ENCODE measurements at places on chromosomes 7 and 10. TPM values are rescaled to one million over a fixed set of nuclear protein-coding genes. Genes with fewer than 3 reads are reported as not detected.

GRCh38 chr10:1126461-1126860, 70.3 kb downstream of the WDR37 start:
- no peak for DNase-seq

GRCh38 chr10:25176421-25176968, 1.7 kb downstream of the GPR158 start:
- DNase-seq, result no peak

DNA sequence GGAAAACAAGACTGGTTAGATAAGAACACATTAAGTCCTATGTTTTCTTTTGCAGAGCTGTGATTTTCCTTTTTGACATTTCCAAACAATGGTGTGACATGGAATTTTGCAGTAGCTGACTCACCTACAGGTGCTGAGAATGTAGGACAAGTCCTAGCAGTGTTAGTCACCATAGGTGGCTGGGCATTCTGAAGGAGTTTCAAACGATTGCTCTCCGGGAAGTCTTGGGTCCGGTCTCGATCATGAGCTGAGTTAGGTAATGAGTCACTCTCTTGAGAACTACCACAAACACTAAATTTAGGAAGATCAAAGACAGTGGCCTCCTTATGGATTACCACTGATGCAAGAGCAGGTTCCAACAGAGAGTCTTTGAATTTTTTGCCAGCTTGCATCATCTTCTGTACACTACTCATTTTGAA, 3.6 kb downstream of the FIGNL1 start:
- DNase-seq, result no peak

DNA sequence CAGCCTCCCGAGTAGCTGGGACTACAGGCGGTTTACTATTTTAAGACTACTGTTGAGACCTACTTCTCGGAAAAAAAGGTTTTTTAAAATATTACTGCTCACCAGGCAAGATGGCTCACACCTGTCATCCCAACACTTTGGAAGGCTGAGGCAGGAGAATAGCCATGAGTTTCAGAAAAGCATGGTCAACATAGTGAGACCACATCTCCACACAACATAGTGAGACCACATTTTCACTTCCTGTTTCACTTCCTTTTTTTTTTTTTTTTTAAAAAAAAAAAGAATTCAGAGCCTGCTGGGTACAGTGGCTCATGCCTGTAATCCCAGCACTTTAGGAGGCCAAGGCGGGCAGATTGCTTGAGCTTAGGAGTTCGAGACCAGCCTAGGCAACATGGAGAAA, 46.5 kb downstream of the SVOPL start:
- DNase-seq, result no peak

GRCh38 chr10:123398180-123398591, 244.0 kb downstream of the BUB3 start:
- no peak for DNase-seq

DNA sequence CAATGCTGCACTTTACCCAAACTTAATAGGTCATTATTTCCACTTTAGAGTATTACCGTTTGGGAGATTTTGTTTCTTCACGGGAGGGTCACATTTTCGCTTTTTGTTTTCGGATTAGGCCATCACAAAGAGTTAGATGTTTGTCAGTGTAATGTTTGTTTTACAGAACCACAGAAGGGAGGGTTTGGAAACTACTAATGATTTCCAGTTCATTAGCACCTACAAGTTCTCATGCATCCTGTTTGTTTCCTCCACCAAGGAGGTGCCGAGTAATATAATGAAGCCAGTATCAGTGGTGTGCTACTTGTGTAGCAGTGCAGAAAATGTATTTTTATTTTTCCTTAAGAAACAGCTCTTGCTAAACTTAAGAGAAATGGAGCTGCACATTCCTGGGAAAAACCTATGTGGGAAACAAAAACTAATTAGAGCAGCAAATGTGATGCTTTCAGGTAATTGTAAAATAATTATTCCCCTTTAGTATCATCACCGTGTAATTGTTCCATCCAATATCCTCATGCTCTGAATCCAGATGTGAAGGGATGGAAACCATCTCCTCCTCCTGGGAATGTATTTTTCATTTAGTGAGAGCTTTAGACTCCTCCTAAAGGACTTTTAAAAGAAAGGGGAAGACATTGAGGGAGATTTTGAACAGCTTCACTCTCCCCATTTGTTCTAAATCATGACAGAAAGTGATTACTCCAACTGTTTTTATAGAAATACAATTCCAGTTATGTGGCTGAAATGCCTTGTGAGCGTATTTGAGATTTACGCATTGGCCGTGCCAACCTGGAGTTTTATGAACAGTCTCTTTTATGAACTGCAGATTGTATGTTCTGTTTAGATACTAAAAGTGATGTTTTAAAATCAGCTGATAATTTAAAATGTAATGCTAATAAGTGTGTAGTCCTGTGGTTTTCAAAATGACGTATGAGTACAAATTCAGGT, 5.6 kb downstream of the CELF2 start:
- DNase-seq, result no peak

GRCh38 chr7:25002786-25003185, 22.8 kb upstream of the OSBPL3 start:
- no peak for DNase-seq

- no peak for DNase-seq
Observed at GRCh38 chr10:662223-662605, 27.3 kb downstream of the DIP2C start.

DNA sequence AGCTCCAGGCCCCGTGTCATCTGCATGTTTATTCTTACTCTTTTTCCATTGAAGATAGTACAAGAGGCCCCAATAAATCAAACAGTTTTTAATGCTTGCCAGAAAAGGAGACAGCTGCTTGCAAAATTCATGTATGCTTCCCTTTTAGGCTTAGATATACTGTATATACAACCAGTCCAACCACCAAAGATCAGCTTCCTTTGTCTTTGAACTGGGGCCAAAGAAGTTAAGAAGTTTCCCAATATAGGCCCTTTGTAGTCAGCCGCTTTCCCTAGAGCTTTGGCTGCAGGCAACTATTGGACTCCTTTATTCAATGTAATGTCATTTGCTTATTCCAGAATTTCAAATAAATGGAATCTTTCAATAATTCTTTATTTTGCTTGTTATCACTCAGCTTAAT, 1395.0 kb downstream of the GATA3 start:
- no peak for DNase-seq

DNA sequence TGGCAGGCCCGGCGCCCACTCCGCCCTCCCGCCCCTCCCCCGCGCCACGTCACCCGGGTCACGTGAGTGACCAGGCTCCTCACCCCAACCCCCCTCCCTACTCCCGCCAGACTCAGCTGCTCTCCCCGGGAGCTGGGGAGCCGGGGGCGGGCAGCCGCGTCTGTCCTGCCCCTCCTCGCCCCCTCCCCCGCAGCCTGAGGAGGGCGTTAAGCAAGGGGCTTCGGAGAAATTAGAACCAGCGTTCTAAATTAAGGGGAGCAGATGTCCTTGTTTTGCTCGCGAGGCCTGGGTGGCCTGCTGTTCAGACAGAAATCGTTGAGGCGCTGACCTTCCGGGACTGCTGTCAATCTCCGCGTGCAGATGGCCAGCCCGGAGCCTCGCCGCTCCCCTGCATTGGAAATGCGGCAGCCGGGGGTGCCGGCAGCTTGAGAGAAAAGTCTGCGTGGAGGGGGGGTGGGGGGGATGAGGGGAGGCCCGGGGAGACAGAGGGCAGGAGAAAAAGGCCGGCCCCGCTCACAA, 102.2 kb upstream of the ZNF438 start:
- DNase-seq, result peak; percentile 83

DNA sequence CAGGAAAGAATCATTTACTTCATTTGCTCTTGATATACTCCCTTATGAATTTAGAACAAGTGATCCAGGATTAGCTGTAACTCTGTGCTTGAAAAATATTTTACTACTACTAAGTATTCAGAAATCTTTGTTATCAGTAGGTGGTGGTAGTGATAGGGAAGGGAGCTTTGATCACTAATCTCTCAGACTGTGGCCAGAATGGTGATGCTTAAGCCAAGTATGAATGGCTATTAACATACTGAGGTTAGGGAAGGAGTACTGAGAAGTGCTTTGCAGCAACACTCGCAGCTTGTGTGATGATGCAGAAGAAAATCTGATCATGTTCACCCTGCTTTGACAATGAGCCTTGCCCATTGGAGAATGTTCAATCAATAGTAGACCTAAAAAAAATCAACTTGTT, 29.3 kb downstream of the AP3M1 start:
- DNase-seq, result no peak

DNA sequence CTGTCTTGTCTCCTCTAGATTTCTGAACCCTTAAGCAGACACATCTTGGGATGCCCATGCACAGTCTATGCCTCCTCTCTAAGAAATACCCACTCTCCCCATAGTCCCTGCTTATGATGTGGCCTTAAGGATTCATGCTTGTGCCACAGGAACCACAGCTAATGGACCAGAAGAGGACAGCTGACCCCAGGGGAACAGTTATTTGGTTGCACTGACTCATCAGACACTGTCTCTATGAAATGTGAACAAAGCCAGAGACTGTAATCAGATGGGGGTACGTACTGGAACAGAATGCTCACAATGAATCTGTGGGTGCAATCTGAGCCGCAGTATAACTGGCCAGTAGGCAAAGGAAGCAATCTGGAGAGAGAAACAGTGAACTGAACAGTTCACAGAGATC, 121.9 kb downstream of the USP6NL start:
- no peak for DNase-seq

GRCh38 chr10:102835007-102835482, 2.2 kb downstream of the CYP17A1 start:
- peak; percentile 65 for DNase-seq

DNA sequence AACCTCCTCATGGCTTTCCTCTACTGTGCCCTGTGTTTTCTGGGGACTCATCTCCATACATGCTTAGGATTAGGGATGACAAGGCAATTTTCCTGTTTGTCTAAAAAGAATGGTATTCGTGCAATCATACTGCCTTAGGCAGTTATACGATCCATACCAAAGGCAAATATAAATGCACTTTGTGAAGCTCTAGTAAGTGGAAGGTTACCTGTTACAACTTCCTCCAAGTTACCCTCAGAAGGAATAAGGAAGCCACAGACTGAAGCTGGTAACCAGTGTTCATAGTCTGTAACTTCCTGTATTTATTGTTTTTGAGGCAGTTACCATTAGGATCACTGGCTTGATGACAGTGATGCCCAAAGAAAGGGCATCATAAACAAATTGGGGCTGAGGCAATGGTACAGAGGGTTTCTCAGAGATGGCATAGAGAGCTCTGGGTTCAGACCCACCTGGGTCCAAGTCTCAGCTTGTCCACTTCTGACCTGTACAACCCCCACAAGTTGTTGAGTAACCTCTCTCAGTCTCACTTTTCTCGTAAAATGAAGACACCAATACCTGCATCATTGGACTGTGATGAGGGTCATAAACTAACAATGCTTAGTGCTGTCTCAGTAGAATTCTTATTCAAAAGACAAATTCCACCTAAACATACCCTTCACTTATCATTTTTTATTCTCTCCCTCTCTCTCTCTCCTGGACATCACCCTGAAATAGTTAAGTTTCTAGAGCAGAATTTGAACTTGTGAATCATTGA, 138.2 kb downstream of the ELMO1 start:
- DNase-seq, result no peak

GRCh38 chr10:119416855-119417254, 125.7 kb downstream of the RGS10 start:
- peak; percentile 54 for DNase-seq

DNA sequence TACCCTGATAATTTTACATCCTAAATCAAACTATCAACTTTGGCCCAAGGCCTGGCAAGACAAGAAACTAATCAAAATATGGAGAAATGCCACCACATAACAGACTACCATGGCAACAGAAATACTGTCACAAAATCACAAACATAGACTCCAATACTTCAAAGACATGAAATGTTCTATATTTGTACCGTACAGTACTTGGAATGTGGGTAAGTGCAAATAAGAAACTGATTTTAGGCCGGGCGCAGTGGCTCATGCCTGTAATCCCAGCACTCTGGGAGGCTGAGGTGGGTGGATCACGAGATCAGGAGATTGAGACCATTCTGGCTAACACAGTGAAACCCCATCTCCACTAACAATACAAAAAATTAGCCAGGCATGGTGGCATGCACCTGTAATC, 9.2 kb downstream of the TNPO3 start:
- DNase-seq, result no peak

DNA sequence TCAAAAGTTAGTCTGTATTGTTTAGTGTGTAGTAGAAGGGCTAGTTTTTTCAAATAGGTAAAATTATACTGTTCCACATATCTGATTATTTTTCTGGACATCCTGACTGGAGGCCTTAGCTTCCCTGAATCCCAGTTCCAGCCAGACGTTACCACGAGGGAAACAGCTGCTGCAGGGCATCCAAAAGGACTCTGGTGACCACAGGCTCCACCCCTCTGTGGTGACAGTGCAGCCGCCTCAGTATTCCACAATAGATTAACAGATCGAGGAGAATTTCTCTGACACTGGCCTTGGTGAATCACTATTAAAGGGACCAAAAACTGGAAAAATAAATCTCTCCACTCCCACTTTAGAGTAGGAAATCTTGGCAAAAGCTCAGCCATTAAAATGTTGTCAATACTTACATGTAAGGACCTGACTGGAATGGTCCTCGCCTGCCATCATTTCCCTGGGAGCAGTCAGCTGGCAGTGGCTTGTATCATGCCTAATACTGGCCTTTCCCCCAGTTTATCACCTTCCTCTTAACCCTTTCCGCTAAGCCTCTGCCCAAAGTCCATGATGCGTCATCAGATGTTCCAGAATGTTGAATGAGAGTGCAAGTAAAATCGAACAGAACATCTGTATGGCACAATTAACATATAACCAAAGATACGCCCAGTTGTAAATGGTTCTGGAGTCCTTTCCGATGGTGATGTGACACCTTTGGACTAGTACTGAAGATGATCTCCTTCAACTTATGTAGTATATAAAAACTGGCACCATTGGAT, 31.6 kb downstream of the ENO4 start:
- DNase-seq, result no peak

- DNase-seq, result no peak
Observed at GRCh38 chr10:32437334-32437733, 8.6 kb upstream of the CCDC7 start.

- no peak for DNase-seq
Observed at GRCh38 chr10:50528206-50528605, 95.5 kb downstream of the SGMS1 start.

- DNase-seq, result no peak
Observed at GRCh38 chr7:22377703-22378102, 20.7 kb upstream of the RAPGEF5 start.

- no peak for DNase-seq
Observed at GRCh38 chr7:142120524-142120923, 9.0 kb downstream of the MGAM2 start.

- DNase-seq, result no peak
Observed at GRCh38 chr10:78851647-78852046, 217.1 kb upstream of the ZMIZ1 start.

NKX2-3 gene
- not detected for polyA plus RNA-seq

GIMAP1 gene
- 3.3 TPM for polyA plus RNA-seq

NANOS1 gene
- 1.4 TPM for polyA plus RNA-seq

ANKRD61 gene
- polyA plus RNA-seq, result 0.75 TPM

PHYH gene
- polyA plus RNA-seq, result 237 TPM

GHRHR gene
- polyA plus RNA-seq, result 0.16 TPM

LRIT1 gene
- polyA plus RNA-seq, result not detected

TUBGCP2 gene
- polyA plus RNA-seq, result 33.8 TPM

LRRC4 gene
- 0.61 TPM for polyA plus RNA-seq

GPR15LG gene
- 0.09 TPM for polyA plus RNA-seq

ANXA11 gene
- polyA plus RNA-seq, result 112 TPM

CTAGE8 gene
- polyA plus RNA-seq, result 0.04 TPM

HOXA4 gene
- polyA plus RNA-seq, result 12.5 TPM

CFTR gene
- polyA plus RNA-seq, result not detected

IDI2 gene
- 16.6 TPM for polyA plus RNA-seq

GOLGA7B gene
- polyA plus RNA-seq, result 1.6 TPM

NPFFR1 gene
- not detected for polyA plus RNA-seq

MAGI2 gene
- 1.4 TPM for polyA plus RNA-seq

Measured in psoas muscle (tissue), 8 donors.